Caco-2 (cell line): ENCODE measurements at places on chromosomes 5 and 9.

GRCh38 chr9:5817862-5818261, 15.1 kb downstream of the ERMP1 start:
- no peak overlapping the region for H3K4me3 ChIP-seq
- no peaks in the 10 kb centered on the region for H3K27me3 ChIP-seq
- H3K36me3 ChIP-seq, result no peaks in the 10 kb centered on the region; the same call in 1 of the 2 replicates

DNA sequence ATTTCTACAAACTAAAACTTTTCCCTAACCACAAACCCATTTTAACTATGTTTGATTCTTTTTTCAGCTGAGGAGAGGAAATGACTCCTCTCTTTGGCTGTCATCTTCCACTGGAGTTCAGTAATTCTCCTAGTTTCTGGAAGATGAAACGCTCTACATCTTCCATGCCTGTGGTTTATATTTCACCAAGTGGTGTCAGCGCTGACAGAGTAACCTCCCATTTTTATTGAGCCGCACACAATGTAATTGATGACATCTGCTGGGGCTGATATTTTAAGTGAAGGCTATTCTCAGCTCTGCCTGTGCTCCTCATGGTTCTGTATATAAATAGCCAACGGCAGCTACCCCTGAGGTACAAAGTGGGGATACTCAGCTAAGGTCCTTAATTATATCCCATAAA, 234.6 kb downstream of the SPOCK1 start:
- no peaks in the 10 kb centered on the region for H3K4me1 ChIP-seq
- DNase-seq, result no peak
- no peaks in the 10 kb centered on the region for H3K27me3 ChIP-seq

- H3K36me3 ChIP-seq, result no peaks in the 10 kb centered on the region
- DNase-seq, result no peak
- H3K4me1 ChIP-seq, result no peaks in the 10 kb centered on the region
- H3K27me3 ChIP-seq, result no peaks in the 10 kb centered on the region
- H3K27ac ChIP-seq, result no peak overlapping the region
These were observed 935.2 kb upstream of the TYRP1 start for GRCh38 chr9:11758016-11758415.

DNA sequence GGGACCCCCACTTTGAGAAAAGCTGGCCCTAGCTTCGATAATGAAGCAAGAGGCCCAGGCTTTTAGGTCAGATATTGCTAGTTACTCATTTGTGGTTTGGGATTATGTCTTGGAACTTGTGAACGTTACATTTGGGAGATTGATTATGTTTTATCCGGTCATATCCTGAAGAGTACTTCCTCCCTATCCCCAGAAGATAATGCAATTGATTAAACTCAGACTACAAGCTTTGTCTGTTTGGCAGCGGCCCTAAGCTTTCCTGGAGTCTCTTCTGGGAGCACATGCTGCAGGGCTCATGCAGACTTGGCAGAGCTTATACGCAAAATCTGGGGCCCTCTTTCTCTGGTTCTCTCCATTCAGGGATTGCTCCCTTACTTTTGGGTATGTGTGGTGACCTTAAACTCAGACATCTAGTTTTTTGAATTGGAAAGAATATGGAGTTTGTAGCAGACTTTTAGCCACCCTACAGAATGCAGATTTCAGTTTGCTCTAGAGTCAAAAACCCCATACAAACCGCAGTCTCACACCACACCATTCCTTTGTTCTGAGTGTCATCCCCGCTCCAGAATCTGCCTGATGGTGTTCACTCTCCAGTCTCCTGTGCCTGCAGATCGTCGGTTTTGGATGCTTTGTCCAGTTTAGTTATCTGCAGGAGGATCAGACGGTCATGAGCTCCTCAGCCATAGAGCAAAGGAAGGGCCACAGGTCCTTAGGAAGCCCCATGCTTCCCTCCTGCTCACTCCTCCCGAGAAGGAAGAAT, 449.5 kb upstream of the TRPC7 start:
- H3K27ac ChIP-seq, result no peak overlapping the region
- H3K4me1 ChIP-seq, result no peaks in the 10 kb centered on the region
- no peak overlapping the region for H3K4me3 ChIP-seq
- DNase-seq, result no peak
- no peaks in the 10 kb centered on the region; the same call in 1 of the 2 replicates for H3K27me3 ChIP-seq
- H3K36me3 ChIP-seq, result no peaks in the 10 kb centered on the region

- H3K4me1 ChIP-seq, result no peaks in the 10 kb centered on the region
- H3K27me3 ChIP-seq, result no peaks in the 10 kb centered on the region
- H3K27ac ChIP-seq, result no peak overlapping the region
- no peak overlapping the region for H3K4me3 ChIP-seq
These were observed 58.1 kb downstream of the NNT start for GRCh38 chr5:43661102-43661501.

GRCh38 chr5:174801798-174802197, 77.4 kb downstream of the MSX2 start:
- no peaks in the 10 kb centered on the region for H3K4me1 ChIP-seq
- no peaks in the 10 kb centered on the region for H3K36me3 ChIP-seq
- no peaks in the 10 kb centered on the region for H3K27me3 ChIP-seq
- H3K27ac ChIP-seq, result no peak overlapping the region
- H3K4me3 ChIP-seq, result no peak overlapping the region

- no peaks in the 10 kb centered on the region for H3K36me3 ChIP-seq
- H3K27me3 ChIP-seq, result no peaks in the 10 kb centered on the region
- H3K27ac ChIP-seq, result no peak overlapping the region
- DNase-seq, result no peak
- H3K4me3 ChIP-seq, result no peak overlapping the region
These were observed 16.2 kb upstream of the MED10 start for GRCh38 chr5:6394429-6395101.

DNA sequence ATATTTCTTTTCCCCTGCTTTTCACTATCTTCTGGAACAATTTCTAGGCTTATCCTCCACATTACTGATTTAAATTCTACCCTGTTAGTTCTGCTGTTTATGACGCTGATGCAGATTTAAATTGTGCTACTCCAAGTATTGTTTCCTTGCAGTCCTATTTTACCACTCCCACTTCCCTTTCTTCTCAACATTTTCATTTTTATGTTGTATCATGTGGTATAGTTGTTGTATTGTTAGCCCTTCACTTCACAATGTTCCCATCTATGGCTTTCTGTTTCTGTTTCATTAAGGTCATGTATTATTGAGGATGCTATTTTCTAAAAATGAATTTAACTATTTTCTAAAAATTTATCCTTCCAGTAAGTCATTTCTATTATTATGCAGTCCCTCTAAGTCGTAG, 254.4 kb downstream of the NDUFS4 start:
- no peak overlapping the region for H3K27ac ChIP-seq
- DNase-seq, result no peak
- no peaks in the 10 kb centered on the region for H3K36me3 ChIP-seq
- no peak overlapping the region for H3K4me3 ChIP-seq

- no peaks in the 10 kb centered on the region for H3K4me1 ChIP-seq
- H3K27ac ChIP-seq, result no peak overlapping the region
- H3K27me3 ChIP-seq, result no peaks in the 10 kb centered on the region
- no peaks in the 10 kb centered on the region for H3K36me3 ChIP-seq
These were observed 1523.6 kb upstream of the WWC1 start for GRCh38 chr5:166767858-166768257.

- DNase-seq, result no peak
- no peak overlapping the region for H3K27ac ChIP-seq
- no peaks in the 10 kb centered on the region for H3K36me3 ChIP-seq
These were observed 187.2 kb upstream of the CDH10 start for GRCh38 chr5:24831989-24832388.

DNA sequence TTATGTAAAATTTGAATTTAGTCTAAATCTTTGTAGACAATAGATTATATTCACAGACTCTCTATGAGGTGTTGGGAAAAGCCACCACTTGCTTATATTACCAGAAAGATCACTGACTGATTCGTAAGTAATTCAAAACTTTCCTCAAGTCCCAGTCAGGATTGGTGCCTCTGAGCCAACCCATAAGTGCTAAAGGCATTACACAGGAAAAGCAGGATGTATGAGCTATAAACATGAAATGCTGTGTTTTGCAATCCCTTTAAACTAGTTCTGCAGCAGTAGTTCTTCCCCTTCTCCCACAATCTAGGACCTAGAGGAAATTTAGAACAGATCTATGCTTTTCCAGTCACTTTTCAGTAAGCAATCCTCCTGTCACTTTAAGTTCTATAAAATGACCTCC, 48.0 kb downstream of the SHLD3 start:
- no peaks in the 10 kb centered on the region for H3K36me3 ChIP-seq
- no peaks in the 10 kb centered on the region for H3K27me3 ChIP-seq
- no peaks in the 10 kb centered on the region for H3K4me1 ChIP-seq
- H3K4me3 ChIP-seq, result no peak overlapping the region
- H3K27ac ChIP-seq, result no peak overlapping the region
- no peak for DNase-seq

DNA sequence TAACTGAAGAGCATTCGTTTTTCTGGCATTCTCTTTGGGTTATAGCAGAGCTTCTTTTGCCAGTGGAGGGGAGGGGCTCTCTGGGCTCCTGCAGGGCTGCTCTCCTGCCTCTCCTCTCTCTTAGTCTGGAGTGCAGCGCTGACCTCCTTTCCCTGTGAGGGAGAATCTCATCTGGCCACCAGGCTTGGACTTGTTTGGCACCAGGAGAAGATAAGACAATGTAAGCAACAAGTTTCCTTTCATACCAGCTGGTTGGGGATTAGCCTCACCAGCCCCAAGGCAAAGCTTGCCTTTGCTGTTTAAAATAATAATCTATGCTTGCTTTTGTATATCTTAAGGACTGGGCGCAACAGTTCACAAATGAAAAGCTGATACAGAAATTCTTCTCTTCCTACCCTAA, 196.4 kb downstream of the TLE4 start:
- H3K4me3 ChIP-seq, result no peak overlapping the region
- no peaks in the 10 kb centered on the region for H3K4me1 ChIP-seq
- DNase-seq, result peak; percentile 3
- peak overlapping the region; percentile 48 for H3K27ac ChIP-seq
- H3K27me3 ChIP-seq, result no peaks in the 10 kb centered on the region
- no peaks in the 10 kb centered on the region for H3K36me3 ChIP-seq

DNA sequence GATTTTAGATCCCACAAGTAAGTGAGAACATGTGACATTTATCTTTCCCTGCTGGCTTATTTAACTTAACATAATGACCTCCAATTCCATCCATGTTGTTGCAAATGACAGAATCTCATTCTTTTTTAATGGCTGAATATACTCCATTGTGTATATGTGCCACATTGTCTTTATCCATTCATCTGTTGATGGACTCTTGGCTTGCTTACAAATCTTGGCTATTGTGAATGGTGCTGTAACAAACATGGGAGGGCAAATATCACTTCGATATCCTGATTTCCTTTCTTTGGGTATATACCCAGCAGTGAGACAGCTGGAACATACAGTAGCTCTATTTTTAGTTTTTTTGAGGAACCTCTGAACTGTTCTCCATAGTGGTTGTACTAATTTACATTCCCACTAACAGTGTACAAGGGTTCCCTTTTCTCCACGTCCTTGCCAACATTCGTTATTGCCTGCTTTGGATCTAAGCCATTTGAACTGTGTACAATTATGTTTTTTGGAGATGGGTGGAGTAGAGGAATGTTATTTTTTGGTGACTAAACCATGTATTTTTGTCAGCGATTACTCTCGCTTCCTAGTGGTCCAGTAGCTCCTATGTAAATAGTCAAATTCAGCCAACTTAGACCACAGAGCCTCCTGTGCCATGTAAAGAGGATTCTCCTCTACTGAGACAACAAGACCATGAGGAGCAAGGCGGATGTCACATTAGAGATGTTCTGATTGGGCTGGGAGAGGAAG, 60.6 kb downstream of the TNFSF15 start:
- H3K4me3 ChIP-seq, result no peak overlapping the region
- H3K36me3 ChIP-seq, result no peaks in the 10 kb centered on the region
- no peak overlapping the region for H3K27ac ChIP-seq
- no peaks in the 10 kb centered on the region for H3K27me3 ChIP-seq

DNA sequence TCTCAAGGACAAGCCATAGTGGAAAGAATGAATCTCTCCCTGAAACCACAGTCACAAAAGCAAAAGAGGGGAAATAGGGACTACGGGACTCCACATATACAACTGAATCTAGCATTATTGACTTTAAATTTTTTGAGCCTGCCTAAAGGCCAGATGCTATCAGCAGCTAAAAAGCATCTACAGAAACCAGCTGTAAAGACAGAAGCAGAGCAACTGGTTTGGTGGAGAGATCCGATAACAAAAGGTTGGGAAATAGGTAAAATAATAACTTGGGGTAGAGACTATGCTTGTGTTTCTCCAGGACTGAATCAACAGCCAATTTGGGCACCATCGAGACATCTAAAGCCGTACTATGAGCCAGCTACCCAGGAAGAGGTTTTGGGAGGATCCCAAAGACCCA, 281.2 kb downstream of the CDH18 start:
- no peak overlapping the region for H3K4me3 ChIP-seq
- no peaks in the 10 kb centered on the region for H3K27me3 ChIP-seq
- H3K36me3 ChIP-seq, result no peaks in the 10 kb centered on the region
- DNase-seq, result no peak
- H3K27ac ChIP-seq, result no peak overlapping the region

- no peaks in the 10 kb centered on the region for H3K27me3 ChIP-seq
- H3K27ac ChIP-seq, result no peak overlapping the region
- DNase-seq, result no peak
- H3K36me3 ChIP-seq, result no peaks in the 10 kb centered on the region
- H3K4me3 ChIP-seq, result no peak overlapping the region
- H3K4me1 ChIP-seq, result no peaks in the 10 kb centered on the region
These were observed 367.1 kb upstream of the KLF4 start for GRCh38 chr9:107856633-107857032.

- H3K27me3 ChIP-seq, result no peaks in the 10 kb centered on the region; the same call in 1 of the 2 replicates
- H3K36me3 ChIP-seq, result no peaks in the 10 kb centered on the region
- no peak for DNase-seq
- no peaks in the 10 kb centered on the region for H3K4me1 ChIP-seq
- H3K27ac ChIP-seq, result no peak overlapping the region
These were observed 28.4 kb upstream of the RNF130 start for GRCh38 chr5:180099733-180100611.

DNA sequence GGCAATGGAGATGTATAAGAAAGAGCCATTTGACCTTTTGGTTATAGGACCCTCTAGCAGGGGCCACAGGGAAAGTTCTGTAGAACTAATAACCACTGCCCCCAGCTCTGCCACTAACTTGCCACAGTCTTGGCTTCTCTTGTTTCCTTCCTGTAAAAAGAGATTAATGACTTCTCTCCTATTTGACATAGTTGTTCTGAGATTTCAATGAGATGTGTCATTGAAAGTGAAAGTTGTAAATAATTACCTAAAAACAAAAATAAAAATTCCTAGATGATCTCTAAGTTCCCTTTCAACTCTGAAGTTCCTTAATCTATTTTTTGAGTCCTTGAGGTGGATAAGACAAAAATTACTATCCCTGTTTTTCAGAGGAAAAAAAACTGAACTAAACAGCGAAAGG, 1.4 kb upstream of the KIF12 start:
- H3K27ac ChIP-seq, result no peak overlapping the region
- H3K36me3 ChIP-seq, result peaks cover 5% of the 10 kb centered on the region
- no peak for DNase-seq
- H3K4me1 ChIP-seq, result peaks cover 26% of the 10 kb centered on the region
- H3K27me3 ChIP-seq, result no peaks in the 10 kb centered on the region
- H3K4me3 ChIP-seq, result no peak overlapping the region
